ENCODE measurements at places on chromosomes 12 and 14.

GRCh38 chr14:91311284-91311662 lies 66.8 kb upstream of the GPR68 start:
- peak; percentile 72 for DNase-seq

DNA sequence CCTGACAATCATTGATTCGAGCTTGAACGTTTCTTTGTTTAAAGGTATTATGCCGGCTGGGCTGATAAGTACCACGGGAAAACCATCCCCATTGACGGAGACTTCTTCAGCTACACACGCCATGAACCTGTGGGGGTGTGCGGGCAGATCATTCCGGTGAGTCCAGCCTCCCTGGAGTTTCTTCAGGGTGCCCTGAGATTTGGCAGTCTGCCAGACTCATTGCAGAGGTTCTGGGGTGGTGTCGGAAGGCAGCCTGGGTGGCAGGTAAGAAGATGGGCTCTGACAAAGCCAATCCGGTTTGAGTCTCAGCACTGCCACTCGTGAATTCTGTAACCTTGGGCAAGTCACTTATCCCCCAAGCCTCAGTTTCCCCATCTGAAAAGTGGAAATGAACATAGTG lies 23.0 kb downstream of the ALDH2 start:
- DNase-seq: no peak

DNA sequence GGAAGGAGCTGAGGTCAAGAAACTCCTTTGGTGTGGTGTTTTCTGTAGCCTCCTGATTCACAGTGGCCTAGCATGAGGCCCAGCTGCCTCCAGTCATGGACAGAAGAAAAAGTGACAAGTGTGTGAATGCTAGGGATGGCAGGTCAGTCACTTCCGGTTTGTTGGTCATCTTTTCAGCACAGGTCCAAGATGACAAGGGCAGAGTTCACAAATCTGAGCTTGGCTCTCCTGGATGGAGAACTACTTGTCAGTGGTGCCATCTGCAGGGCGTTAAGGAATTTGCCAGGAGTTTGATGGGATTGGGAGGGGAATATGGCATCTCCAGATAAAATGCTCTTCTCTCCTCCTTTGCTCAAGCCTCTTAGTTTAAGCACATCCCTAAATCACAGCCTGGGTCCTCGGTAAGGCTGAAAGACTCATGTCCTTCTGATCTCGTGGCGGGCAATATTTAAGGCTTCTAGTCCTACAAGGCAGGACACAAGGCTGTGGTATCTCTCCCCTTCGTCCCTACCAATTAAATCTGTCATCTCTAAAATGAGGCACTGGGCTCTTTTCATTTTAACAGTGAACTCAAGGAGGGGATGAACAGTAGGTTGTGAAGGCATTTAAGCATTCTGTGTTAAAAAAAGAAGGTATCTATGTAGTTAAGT lies 10.0 kb downstream of the TUBA1B start:
- DNase-seq: no peak

DNA sequence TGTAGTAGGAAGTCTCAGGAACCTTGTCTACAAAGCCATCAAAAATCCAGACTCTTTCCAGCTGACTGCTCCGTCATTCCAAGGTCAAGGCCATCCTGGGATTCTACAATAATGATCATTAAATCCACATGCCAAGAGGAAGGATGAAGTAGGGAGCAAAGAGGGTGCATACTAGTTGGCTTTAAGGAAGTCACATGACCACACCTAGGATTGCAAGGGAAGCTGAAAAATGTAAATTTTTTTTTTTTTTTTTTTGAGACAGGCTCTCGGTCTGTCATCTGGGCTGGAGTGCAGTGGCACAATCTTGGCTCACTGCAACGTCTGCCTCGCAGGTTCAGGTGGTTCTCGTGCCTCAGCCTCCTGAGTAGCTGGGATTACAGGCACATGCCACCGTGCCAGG lies 7.3 kb upstream of the MRPL42 start:
- no peak for DNase-seq

GRCh38 chr12:116058574-116058973 lies 218.9 kb downstream of the MED13L start:
- DNase-seq: no peak

DNA sequence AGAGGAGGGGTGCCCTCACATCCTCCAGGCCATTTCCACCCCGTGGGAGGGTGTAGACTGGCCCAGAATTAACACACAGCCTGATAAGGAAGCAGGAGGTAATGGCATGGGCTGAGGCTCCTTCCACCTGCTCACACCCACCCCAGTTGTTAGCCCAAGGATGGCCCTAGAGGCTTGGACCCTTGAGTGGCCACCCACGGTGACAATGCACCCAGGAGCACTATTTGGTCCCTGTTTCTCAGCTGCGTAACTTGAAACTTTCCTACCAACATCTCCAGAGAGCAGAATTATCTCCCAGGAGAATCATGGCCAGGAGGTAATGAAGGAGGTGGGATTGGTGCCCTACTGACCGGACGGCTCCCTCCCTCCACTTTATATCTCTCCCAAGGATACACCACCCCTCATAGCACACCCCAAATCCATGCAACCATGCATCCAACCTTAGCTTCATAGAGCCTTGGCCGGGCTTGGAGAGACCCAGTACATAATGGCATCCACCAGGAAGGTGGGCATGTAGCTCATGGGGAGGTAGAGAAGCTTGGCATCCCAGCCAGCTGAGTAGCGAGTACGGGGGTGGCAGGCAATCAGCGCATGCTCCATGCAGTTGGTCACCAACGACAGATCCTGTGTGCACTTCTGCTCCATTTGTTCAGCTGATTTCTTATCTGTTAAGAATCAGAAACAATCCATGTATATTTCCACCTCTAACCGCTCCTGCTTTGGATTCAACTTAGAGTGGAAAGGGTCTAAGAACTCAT lies 5.6 kb downstream of the RDH16 start:
- DNase-seq: no peak
